ENCODE measurements at places on chromosomes 7 and 10.
A peak's percentile ranks its signal among the peaks of the same experiment; 100 is the strongest.

DNA sequence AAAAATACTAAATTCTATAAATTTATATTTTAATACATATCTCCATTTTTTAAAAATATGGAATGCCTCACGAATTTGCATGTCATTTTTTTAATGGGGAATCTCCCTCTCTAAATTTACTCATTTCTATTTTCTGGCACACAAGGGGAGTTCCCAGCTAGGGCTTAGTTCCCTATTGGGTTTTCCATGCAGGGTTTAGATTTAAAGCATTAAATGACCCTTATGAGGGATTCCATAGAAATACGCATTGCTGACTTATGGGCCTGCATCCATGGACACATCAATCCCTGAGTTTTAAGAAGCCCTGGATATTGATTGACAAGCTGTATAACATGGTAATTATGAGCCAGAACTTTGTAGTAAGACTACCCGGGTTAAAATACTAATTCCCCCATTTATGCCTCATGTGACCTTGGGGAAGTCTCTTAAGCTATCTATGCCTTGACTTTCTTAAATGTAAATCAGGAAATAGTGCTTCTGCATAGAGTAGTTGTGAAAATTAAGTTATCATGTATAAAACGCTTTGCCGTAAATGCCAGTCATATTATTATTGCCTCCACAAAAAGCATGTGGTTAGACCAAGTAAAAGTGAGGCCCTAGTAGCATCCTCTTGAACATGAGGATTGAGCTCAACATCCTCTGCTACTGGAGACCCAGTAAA, 78.8 kb upstream of the ANKRD1 start:
- no peak for DNase-seq

DNA sequence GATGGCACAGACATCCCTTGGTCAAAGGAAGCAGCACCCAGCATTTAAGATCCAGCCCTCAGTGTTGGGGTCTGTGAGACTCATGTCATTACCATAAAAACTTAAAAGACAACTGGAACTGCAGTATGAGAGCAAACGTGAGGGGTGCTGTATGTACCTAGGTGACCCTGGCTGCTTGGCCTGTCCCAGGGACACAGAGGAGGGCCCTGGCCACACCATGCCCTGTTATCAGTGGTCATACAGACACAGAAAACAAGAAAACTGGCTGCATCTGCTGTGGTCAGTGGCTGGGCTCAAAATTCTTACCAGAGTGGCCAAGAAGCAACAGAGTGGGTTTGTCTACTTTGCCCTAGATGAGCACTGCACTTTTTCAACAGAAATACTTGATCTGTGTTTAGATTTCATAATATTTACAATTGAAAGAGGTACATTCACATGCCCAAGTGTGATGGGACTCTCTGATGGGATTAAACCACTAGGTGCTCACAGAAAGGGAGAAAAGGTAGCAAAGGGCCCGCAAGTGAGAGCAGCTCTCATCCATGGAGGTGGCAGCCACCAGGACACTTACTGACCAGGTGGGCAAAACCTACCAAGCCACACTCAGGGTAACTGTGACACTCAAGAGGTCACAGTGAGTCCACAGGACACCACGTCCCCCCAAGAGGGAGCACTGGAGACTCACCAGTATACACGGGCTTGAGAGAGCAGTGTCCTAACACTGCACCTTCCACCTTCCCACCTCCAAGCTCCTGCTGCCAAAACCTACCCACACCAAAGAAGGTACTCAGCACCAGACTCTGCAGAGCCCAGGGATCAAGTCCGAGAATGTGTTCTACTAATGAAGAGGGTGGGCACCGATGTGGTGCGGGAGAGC, 68.1 kb upstream of the CAMK2B start:
- DNase-seq = no peak

DNA sequence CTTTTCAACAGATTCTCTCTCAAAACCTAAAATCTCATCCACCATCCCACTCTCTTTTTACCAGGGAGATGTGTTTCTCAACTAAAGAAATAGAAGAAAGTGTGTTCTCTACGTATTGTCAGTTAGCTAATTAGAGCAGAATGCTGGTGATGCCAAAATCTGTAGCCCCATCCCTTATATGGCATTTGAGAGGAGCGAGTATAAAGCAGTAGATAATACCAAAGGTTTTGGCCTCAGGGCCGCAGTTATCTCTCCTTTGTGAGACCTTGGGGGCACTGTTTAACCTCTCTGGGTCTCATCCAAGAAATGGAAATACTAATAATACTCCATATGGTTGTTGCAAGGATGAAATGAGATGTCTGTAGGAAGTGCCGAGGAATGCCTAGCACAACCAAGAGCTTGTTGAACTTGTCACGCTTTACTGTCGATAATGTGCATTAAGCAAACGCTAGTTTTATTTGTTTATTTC, 456 bp upstream of the DLD start:
- DNase-seq = peak; percentile 31

DNA sequence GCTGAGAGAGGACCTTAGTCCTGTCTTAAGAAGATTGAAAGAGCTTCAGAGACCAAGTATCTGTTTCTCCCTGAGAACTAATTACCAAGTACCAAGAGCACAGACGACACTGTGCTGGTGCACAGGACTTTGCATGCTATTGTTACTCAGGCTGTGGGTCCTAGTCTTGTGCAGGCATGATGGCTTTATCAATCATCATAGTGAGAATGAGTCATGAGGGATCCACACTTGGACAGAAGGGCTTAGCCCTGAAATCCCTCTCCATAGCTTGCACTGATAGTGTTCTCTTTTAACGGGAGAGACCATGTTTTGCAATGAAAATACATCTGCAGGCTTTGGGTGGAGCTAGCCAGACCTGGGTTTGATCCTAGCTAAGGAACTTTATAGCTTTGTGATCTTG, 93.3 kb downstream of the SORCS3 start:
- DNase-seq = no peak

- no peak for DNase-seq
These were observed 361 bp upstream of the PLXDC2 start for GRCh38 chr10:19815731-19816410.

DNA sequence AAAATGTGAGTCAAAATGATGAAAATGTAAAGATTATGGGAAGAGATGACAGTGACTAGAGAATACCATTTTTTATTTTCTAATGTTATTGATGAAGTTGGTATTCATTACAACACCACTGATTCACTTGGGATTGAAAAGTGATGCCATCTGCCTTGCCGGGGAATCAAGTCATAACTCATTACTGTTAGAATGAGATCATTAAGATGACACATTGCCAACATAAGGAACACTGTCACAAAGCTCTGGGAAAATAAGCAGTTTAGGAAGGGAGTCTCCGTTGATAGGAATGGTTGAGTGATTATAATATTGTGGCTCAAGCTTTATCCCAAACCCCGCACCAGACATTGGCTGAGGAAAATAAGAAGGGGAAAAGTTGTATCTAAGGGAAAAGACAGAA, 121.5 kb upstream of the PLPP4 start:
- DNase-seq = no peak

- no peak for DNase-seq
These were observed 19.1 kb upstream of the OGDHL start for GRCh38 chr10:49781247-49781646.

GRCh38 chr7:40815022-40815421, 680.2 kb downstream of the SUGCT start:
- DNase-seq = no peak

- no peak for DNase-seq
These were observed 166.4 kb upstream of the COBL start for GRCh38 chr7:51482976-51483375.

- DNase-seq = no peak
These were observed 74.8 kb upstream of the CDK1 start for GRCh38 chr10:60703266-60704041.

DNA sequence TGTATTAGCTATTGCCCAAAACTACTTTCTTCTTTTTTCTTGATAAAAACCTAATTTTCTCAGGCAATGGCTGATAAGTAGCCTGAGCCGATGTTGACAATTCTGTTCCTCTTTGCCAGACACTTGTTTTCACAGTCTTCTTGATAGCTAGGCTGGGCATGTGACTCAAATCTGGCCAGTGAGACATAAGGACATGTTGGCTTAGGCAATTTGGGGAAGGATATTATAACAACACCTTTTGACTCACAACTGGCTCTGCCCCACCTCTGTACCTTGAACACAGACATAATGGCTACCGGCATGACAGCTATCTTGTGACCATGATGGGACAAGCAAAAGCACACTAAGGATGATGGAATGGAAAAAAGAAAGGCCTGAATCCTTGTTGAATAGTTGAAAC, 72.9 kb upstream of the GPR22 start:
- DNase-seq = no peak

DNA sequence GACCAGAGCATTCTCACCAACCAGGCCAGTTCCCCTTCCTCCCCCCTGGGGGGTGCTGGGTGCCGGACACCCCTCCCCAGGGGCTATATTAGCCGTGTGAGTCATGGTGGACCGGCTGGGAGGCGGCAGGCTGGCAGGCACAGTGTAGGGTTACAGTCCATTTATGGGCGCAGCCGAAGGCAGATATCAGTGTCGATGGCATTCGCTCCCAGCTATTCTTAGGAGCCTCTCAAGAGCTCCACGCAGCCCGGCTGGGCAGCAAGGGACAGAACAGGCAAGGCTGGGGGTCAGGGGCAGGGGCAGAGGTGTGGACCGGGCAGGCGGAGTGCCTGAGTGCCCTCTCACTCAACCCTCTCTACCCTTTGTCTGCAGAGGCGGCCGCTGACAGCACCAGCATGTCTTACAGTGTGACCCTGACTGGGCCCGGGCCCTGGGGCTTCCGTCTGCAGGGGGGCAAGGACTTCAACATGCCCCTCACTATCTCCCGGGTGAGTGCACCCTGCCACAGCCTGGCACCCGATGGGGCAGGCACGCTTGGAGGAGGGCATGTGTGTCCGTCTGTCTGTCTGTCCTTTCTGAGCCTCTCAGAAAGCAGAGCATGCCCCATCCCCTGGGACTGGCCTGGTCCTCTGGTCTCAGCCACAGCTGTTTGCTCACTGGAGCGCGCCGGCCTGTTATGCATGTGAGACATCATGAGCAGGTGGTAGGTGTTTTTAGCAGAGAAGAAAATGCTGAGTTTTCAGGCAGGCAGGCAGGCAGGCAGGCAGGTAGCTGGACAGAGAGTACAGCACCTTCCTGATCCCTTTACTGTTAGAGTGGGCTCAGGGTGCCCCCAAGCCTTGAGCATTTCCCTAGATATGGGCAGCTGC, at the start of gene LDB3:
Gene LDB3, plus strand, starts transcription at position 215 of the 869 bp plus-strand sequence. Its CDS starts 181 bp downstream, at position 396.
- no peak for DNase-seq

DNA sequence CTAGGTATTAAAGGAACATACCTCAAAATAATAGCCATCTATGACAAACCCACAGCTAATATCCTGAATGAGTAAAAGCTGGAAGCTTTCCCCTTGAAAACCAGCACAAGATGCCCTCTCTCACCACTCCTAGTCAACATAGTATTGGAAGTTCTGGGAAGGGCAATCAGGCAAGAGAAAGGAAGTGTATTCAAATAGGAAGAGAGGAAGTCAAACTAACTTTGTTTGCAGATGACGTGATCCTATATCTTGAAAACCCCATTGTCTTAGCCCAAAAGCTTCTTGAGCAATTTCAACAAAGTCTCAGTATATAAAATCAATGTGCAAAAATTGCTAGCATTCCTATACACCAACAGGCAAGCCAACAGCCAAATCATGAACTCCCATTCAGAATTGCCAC, 131.3 kb downstream of the FANK1 start:
- no peak for DNase-seq

GRCh38 chr7:145845345-145845744, 271.3 kb upstream of the CNTNAP2 start:
- no peak for DNase-seq

- DNase-seq = no peak
These were observed 2.2 kb upstream of the HSPB1 start for GRCh38 chr7:76300166-76300731.

DNA sequence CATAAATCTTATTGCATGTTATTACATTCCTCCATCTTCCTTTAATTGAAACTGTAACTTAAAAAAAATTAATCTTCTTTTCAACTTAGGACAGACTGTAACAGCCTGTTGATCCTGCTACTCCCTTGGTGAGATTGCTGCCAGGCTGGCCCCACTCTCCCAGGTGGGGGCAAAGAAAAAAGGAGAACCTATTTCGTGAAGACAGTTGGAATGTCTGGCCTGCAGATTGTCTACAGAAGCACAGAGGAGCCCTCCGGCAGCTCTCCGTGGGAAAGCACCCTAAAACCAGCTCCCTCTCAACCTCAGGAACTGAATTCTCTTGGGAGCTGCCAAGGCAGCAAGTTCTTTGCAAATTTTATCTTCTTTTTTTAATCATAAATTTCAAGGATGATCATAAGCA, 32.8 kb downstream of the GRB10 start:
- no peak for DNase-seq

GRCh38 chr7:129465080-129465479, 30.8 kb downstream of the STRIP2 start:
- DNase-seq = no peak

DNA sequence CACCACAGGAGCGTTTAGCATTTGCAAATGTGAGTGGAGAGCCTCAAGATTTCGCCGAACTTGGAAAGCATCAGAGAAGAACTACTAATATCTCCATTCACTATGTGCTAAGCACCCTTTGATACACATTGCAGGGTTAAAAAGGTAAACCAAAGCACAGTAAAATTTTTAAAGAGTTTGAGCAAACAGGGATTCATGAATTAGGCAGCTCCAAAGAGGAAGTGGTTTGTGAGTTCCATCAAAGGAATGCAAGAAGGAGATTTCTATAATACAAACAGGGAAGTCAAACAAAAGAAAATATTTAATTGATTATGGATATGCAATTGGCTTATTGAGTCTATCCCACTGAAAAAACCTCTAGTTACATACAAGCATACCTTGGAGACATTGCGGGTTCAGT, 81.1 kb upstream of the TMEM72 start:
- no peak for DNase-seq

DNA sequence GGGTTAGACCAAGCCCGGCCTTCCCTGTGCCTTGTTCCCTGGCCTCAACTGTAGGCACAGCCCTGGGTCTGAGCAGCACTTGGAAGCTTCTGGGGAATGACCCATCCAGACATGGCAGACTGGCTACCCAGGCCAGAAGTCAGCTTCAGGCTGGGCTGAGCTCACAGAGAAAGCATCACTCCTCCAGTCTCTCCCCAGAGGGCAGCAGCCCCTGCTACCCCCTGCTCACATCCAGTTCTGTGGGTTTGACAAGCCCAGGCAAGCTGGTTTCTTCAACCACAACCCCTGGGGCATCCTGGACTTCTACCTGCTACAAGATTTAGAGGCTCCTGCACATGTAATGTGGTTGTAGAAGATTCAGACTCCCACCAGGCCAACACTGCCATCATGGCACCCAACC, 9.0 kb downstream of the C10orf71 start:
- no peak for DNase-seq
